ENCODE measurements at places on chromosomes 6 and 20.

- H3K4me1 ChIP-seq = no peaks in the 10 kb centered on the region
- no peaks in the 10 kb centered on the region for H3K36me3 ChIP-seq
- H3K27ac ChIP-seq = no peak overlapping the region
- no peak overlapping the region for H3K4me3 ChIP-seq
- H3K27me3 ChIP-seq = no peaks in the 10 kb centered on the region
These were observed 11.8 kb downstream of the CFAP61 start for GRCh38 chr20:20063941-20064702.

GRCh38 chr6:21138336-21139069 lies 455.0 kb upstream of the SOX4 start:
- no peak overlapping the region for H3K4me3 ChIP-seq
- H3K27me3 ChIP-seq = no peaks in the 10 kb centered on the region
- H3K27ac ChIP-seq = no peak overlapping the region
- H3K4me1 ChIP-seq = no peaks in the 10 kb centered on the region
- no peaks in the 10 kb centered on the region for H3K36me3 ChIP-seq

DNA sequence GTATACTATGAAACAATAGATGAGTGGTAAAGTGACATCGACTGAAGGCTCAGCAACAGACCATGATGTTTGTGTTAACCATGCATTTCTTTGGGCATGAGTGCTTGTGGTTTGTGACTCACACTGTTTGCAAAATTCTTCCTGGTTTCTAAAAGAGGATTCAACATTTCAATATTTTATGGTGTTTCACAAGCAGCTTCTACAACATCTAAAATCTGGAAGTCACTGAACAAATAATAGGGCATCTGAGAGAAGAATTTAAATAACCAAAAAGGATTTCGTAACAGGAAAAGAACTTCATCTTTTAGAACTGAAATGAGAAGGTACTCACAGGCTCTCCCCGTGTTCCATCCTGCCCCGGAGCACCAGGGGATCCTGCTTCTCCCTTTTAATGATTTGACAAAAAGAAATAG lies 146.2 kb downstream of the COL21A1 start:
- H3K4me3 ChIP-seq = no peak overlapping the region
- no peaks in the 10 kb centered on the region for H3K4me1 ChIP-seq
- H3K27ac ChIP-seq = no peak overlapping the region
- no peaks in the 10 kb centered on the region for H3K36me3 ChIP-seq
- H3K27me3 ChIP-seq = no peaks in the 10 kb centered on the region
- DNase-seq = no peak

GRCh38 chr20:43849496-43850186 lies 65.0 kb upstream of the TOX2 start:
- H3K4me3 ChIP-seq = no peak overlapping the region
- no peak for DNase-seq
- no peaks in the 10 kb centered on the region for H3K27me3 ChIP-seq
- no peak overlapping the region for H3K27ac ChIP-seq
- H3K36me3 ChIP-seq = no peaks in the 10 kb centered on the region
- 0 out of 2 replicates have a peak, but pooled peaks cover 4% of the 10 kb centered on the region for H3K4me1 ChIP-seq

GRCh38 chr20:31930779-31931178 lies 21.1 kb downstream of the PDRG1 start:
- no peaks in the 10 kb centered on the region for H3K4me1 ChIP-seq
- peaks cover 2% of the 10 kb centered on the region for H3K27me3 ChIP-seq
- H3K4me3 ChIP-seq = no peak overlapping the region
- H3K27ac ChIP-seq = no peak overlapping the region
- H3K36me3 ChIP-seq = no peaks in the 10 kb centered on the region

GRCh38 chr6:128124713-128125112 lies 223.9 kb upstream of the THEMIS start:
- H3K27ac ChIP-seq = no peak overlapping the region
- H3K36me3 ChIP-seq = no peaks in the 10 kb centered on the region
- no peak overlapping the region for H3K4me3 ChIP-seq
- H3K4me1 ChIP-seq = no peaks in the 10 kb centered on the region
- no peaks in the 10 kb centered on the region for H3K27me3 ChIP-seq

DNA sequence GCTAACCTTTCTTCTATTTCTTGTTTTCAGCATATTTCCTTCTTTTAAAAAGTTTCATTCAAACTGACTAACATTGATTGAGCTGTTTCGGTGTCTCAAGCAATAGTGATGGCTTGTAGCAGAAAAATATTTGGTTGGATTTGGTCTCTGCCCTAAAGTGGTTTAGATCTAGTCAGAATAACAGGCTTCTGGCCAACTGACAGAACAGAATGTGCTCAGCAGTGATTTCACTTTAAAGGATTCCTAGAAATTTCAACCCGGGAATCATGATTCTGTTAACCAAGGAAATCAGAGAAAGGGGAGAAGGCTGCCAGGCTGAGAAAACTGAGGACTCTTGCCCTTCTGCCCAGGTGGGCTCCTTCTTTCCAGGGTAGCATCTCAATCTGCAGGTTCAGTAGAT lies 16.6 kb upstream of the GSTA1 start:
- no peak for DNase-seq
- no peaks in the 10 kb centered on the region for H3K27me3 ChIP-seq
- H3K27ac ChIP-seq = no peak overlapping the region
- H3K36me3 ChIP-seq = no peaks in the 10 kb centered on the region
- H3K4me3 ChIP-seq = no peak overlapping the region

- H3K4me1 ChIP-seq = no peaks in the 10 kb centered on the region
- DNase-seq = no peak
- H3K27me3 ChIP-seq = no peaks in the 10 kb centered on the region
- no peak overlapping the region for H3K27ac ChIP-seq
- no peak overlapping the region for H3K4me3 ChIP-seq
These were observed 64.9 kb upstream of the BHLHE23 start for GRCh38 chr20:63071541-63072181.

- H3K36me3 ChIP-seq = no peaks in the 10 kb centered on the region
- no peaks in the 10 kb centered on the region for H3K27me3 ChIP-seq
- H3K4me1 ChIP-seq = no peaks in the 10 kb centered on the region
These were observed 104.8 kb downstream of the BCKDHB start for GRCh38 chr6:80211286-80211685.

GRCh38 chr6:108323710-108324466 lies 29.0 kb downstream of the AFG1L start:
- no peak overlapping the region for H3K4me3 ChIP-seq
- no peaks in the 10 kb centered on the region for H3K27me3 ChIP-seq
- no peak overlapping the region for H3K27ac ChIP-seq
- no peaks in the 10 kb centered on the region for H3K4me1 ChIP-seq
- DNase-seq = no peak

- no peak overlapping the region for H3K4me3 ChIP-seq
- H3K4me1 ChIP-seq = no peaks in the 10 kb centered on the region
- no peaks in the 10 kb centered on the region for H3K27me3 ChIP-seq
- H3K27ac ChIP-seq = no peak overlapping the region
- DNase-seq = no peak
- no peaks in the 10 kb centered on the region for H3K36me3 ChIP-seq
These were observed 6.0 kb downstream of the ZC3H12D start for GRCh38 chr6:149478631-149479314.

DNA sequence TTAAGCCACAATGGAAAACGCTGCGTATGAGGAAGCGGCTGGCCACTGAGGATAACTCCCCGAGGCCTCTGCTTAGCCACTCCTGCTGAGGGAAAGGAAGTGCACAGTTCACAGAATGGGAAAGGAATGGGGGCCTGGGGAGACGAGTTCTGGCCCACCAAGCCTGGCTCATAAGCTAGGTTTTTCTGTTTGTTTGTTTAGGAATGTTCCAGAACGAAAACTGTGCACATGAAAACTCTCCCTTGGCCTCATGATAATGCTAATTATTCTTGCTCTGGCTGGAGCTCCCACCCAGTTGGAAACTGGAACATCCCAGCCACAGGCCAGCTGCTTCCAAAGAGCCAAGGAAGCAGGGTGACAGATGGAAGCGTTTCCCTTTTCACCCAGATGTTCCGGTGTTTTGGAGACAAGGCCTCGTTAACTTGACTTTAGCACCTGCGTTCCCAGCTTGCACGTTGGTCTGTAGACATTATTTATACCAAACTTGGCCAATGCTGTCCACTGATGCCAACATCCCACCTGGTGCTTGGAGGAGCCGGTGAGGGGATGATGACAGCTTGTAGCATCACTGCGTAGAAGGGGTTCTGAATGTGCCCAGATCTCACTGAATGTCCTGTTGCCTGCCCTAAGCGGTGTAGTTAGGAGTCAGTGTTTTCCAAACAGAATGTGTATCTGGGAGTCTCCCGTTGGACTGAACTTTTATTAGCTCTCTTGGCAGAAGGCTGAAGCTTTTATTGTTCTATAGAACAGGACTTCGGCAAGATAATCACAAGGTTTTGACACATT lies 34.5 kb downstream of the APCDD1L start:
- no peaks in the 10 kb centered on the region for H3K27me3 ChIP-seq
- no peak overlapping the region for H3K4me3 ChIP-seq
- no peaks in the 10 kb centered on the region for H3K4me1 ChIP-seq
- DNase-seq = no peak

DNA sequence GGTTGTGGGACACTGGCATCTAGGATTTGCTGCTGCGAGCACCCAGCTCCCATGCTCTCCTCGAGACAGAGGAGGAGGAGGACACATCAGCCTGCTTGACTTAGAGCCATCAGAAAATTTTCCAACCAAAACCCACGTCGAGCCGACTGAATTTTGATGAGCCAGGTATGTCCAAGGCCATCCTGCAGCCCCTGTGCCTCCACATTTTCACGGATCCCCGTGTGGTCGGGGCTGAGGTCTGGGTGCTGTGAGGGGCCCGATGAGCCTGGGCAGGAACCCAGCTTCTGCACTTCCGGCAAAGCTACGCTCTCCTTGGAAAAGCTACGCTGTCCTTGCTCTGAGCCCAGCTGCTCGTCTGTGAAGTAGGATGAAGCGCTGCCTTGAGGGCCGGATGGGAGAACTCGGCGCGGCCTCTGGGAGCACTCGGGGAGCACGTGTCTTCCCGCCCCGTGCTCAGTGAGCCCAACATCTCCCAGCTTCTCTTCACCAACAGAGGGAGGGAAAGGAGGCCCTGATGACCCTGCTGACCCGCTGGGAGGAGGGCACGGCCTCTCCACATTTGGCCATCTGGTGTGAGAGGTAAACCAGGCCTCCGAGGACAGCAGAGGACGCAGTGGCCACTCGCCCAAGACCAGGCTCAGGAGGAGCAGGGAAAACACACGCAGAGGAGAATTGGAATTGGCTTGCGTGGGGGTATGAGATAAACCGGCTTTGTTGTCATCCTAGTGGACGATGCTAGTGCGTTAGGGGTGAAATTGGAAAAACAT lies 33.9 kb downstream of the PSMG4 start:
- no peaks in the 10 kb centered on the region for H3K27me3 ChIP-seq
- H3K36me3 ChIP-seq = no peaks in the 10 kb centered on the region
- H3K27ac ChIP-seq = no peak overlapping the region
- no peak overlapping the region for H3K4me3 ChIP-seq
- DNase-seq = no peak

- H3K4me3 ChIP-seq = no peak overlapping the region
- DNase-seq = no peak
- H3K36me3 ChIP-seq = peaks cover 49% of the 10 kb centered on the region
- H3K27ac ChIP-seq = no peak overlapping the region
These were observed 27.8 kb downstream of the UBE2V1 start for GRCh38 chr20:50085146-50085480.

- no peak overlapping the region for H3K27ac ChIP-seq
- no peak for DNase-seq
- no peaks in the 10 kb centered on the region for H3K36me3 ChIP-seq
These were observed 64.5 kb upstream of the PMEPA1 start for GRCh38 chr20:57774111-57774880.

GRCh38 chr6:124577734-124578281 lies 384.4 kb upstream of the RNF217 start:
- H3K27ac ChIP-seq = no peak overlapping the region
- no peak overlapping the region for H3K4me3 ChIP-seq
- H3K36me3 ChIP-seq = no peaks in the 10 kb centered on the region

- DNase-seq = no peak
- no peak overlapping the region for H3K4me3 ChIP-seq
- no peak overlapping the region for H3K27ac ChIP-seq
- peaks cover 30% of the 10 kb centered on the region for H3K36me3 ChIP-seq
- H3K4me1 ChIP-seq = peaks cover 18% of the 10 kb centered on the region
These were observed 9.0 kb upstream of the SLA2 start for GRCh38 chr20:36655004-36655403.

- no peaks in the 10 kb centered on the region for H3K36me3 ChIP-seq
- no peaks in the 10 kb centered on the region for H3K4me1 ChIP-seq
- H3K4me3 ChIP-seq = no peak overlapping the region
- peak; percentile 77 for DNase-seq
These were observed 30.1 kb downstream of the RIMS4 start for GRCh38 chr20:44780226-44780625.

GRCh38 chr20:8425016-8425415 lies 292.9 kb downstream of the PLCB1 start:
- no peaks in the 10 kb centered on the region for H3K36me3 ChIP-seq
- H3K27ac ChIP-seq = no peak overlapping the region
- no peaks in the 10 kb centered on the region for H3K4me1 ChIP-seq
- DNase-seq = no peak
- no peaks in the 10 kb centered on the region for H3K27me3 ChIP-seq
- no peak overlapping the region for H3K4me3 ChIP-seq

DNA sequence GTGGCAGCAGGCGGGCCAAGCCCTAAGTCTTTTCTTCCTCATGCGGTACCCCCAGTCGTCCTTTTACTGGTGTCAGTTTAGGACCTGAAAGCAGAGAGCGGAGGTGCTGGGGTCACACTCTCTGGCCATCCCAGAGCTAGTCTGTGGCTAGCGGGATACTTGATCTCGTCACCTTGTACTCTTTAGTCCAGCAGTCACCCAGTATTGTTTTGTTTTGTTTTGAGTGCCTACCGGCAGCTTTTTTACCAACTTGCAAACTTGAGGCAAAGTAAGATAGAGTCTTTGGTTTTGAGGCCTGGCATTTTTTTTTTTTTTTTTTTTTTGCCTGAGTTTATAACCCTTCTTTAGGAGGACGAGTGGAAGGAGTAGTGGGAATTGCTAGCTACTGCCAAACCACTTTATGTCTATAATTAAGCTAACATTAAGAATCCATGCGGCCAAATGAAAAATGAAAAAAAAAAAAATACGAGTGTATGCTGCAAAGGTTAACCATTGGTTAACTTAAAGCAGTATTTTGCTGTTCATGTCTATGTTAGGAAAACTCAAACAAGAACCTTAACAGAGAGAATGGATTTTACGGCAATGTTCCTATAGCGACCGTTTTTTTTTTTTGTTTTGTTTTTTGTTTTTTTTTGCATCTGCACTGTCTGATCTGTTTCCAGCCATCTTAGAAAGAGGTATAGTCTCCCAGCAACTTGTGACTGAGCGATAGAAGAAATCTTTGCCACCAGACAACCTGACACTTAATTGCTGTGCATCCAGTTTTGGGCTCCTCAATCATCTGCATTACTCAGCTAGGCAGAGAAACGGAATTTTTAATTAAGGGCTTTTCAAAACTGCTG lies 56.9 kb downstream of the FAM217A start:
- H3K36me3 ChIP-seq = peaks cover 26% of the 10 kb centered on the region
- no peaks in the 10 kb centered on the region for H3K27me3 ChIP-seq
- H3K4me1 ChIP-seq = peaks cover 66% of the 10 kb centered on the region

GRCh38 chr6:38133932-38134703 lies 314.6 kb downstream of the ZFAND3 start:
- no peaks in the 10 kb centered on the region for H3K27me3 ChIP-seq
- no peak for DNase-seq
- H3K36me3 ChIP-seq = peaks cover 11% of the 10 kb centered on the region
- H3K4me3 ChIP-seq = no peak overlapping the region
- H3K4me1 ChIP-seq = no peaks in the 10 kb centered on the region
- H3K27ac ChIP-seq = no peak overlapping the region

Measured in DND-41 (cell line).